ENCODE measurements at places on chromosomes 16 and 17.

DNA sequence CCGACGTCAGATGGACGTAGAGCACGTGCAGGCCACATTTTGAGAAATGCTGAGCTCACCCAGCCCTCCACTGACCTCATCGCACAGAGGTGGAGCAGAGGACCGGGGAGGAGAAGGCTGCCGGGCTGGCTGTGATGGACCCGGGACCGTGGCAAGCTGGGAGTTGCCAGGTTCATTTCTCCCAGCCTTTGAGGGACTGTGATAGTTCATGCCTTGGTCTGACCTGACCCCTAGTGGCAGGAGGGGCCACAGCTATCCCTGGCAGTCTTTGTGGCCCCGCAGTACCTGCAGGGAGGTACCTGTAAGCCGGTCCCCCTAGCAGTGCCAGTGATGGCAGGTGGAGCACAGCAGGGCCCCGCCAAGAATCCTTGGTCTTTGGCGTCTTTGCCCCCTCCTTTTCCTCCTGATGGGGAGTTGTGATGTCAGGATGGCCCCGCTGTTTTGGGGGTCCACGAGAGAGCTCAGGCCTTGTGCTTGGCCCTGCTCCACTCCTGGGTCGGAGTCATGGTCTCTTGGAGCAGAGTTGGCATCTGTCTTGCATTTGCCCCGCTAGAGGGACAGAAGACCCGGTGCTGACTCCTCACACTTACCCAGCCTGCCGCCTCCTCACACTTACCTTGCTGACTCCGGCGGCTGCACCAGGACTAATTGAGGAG is 50.4 kb downstream of the OR1D5 start:
- peak; percentile 61 for DNase-seq

GRCh38 chr17:82407255-82407654 is 10.9 kb upstream of the HEXD start:
- DNase-seq = no peak

DNA sequence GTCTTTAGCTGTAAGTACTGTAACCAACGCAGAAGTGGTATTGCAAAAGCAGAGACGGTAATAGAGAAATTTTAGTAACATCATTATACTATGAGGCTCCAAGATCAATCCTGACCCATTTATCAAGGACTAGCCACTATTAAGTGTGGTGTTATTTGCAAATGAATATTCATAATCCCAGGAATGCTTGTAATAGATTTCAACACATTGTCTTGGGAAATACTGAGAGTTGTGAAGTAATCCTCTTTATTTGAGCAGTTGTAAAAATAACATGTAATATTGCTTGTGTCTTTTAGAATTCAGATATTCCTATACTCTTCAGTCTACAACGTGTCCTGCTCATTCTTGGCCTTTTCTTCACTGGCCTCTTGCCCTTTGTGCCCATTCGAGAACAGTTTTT is 46.4 kb downstream of the GDPD1 start:
- DNase-seq = no peak

- DNase-seq = no peak
Observed at GRCh38 chr17:66949501-66949900, 15.0 kb upstream of the CACNG4 start.

DNA sequence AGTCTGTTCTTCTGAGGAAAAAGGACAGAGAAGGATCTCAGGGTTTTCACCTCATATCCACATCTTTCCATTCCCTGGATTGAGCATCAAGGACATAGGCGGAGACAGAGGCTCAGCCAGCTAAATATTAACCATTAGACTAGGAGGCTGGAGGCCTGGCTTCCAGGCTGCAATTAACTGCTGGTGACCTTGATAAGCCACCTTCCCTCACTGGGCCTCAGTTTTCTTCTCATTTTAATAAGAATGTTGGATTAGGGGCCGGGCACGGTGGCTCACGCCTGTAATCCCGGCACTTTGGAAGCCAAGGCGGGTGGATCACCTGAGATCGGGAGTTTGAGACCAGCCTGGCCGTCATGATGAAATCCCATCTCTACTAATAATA is 25.6 kb upstream of the CNOT1 start:
- no peak for DNase-seq

GRCh38 chr17:37090941-37091340 is 142.2 kb downstream of the AATF start:
- DNase-seq = no peak

DNA sequence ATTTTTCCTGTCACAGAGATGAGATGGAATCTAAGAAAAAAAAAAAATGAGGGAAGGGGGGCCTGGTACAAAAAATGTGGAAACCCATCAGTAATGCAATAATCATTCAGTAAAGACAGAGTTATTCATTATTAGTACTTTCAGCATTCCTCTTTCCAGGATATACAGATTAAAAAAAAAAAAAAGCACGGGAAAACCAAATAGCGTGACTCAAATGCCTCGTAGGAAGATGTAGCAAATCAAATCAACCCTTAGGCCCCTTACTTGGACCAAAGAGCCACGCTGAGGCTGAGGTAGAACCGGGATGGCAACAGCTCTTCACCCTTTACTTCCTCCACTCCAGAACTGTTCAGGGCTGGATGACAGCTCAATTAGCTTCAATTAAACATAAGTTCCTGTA is 52.5 kb downstream of the SMG6 start:
- no peak for DNase-seq

DNA sequence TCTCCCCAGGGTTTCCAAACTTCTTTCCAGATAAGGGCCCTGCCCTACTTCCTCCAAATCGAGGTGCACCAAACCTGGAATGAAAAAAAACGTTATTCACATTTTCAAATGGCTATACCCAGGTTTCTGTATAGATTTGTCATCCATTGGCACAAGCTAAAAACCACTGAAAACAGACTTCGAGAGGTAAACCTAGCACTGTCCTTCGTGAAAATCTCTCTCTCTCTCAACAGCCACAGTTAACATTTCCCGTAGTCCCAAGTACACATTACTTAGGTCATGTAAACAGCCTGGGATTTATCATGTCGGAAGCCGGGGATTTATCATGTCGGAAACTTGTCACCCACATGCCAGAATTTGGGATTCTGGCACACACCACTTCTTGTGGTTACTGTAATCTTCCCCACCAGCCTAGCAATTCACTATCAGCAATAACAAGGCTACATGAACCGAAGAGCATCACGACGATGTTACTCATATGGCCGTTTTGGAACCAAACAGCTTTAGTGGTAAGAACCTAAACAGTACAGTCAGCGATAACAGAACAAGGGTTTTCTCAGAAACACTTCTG is 1.2 kb downstream of the DDX5 start:
- DNase-seq = no peak

GRCh38 chr17:54844233-54844632 is 56.4 kb upstream of the TOM1L1 start:
- DNase-seq = no peak

DNA sequence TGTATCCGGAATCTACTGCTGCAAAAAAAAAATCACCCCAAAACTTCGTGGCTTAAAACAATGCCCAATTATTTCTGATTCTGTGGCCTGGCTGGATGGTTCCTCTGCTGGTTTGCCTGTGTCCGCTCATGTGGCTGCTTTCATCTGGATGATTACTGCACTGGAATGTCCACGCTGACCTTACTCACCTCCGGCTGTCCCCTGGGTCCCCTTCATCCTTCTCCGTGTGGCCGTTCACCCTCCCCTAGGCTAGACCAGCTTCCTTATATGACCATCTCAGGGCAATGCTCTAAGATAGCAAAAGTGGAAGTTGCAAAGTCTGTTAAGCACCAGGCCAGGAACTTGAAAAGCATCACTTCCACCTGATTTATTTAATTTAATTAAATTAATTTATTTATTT is 31.4 kb upstream of the SPNS2 start:
- DNase-seq = no peak

DNA sequence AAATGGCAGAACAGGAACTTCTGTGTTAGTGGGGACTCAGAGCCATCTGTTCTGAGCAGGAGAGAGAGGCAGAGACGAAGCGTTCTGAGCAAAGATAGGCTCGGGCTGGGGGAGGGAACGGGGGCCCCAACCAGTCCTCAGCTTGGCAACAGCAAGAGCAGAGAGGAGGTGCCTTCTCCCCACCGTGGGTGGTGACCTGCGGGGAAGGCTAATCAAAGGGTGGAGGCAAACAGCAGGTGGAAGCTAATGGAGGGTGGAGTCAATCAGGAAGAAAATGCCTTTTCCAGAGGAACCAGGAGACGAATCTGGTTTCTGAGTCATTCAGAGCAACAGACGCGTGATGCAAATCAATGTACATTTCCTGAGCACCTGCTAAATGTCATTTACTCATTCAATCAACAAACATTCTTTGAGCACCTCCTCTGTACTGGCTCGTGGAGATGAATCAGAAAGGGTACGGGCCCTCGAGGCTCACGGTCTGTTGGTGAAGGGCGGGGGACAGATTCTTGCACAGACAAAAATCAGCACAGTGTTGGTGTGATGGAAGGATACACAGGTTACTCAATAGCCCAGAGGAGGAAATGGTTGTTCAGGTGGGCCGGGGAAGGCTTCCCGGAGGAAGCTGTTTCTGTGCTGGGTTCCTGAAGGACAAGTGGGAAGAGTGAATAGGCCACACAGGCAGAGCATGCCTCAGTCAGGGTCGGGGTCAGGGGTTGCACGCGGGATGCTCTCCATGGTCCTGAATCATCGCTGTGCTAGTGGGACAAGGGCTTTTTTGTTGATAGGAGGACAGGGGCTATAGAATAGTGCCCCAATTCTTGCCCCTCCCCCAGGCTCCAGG is 5.7 kb upstream of the SPNS2 start:
- no peak for DNase-seq

- DNase-seq = no peak
Observed at GRCh38 chr16:15743657-15744056, 93.6 kb downstream of the NDE1 start.

DNA sequence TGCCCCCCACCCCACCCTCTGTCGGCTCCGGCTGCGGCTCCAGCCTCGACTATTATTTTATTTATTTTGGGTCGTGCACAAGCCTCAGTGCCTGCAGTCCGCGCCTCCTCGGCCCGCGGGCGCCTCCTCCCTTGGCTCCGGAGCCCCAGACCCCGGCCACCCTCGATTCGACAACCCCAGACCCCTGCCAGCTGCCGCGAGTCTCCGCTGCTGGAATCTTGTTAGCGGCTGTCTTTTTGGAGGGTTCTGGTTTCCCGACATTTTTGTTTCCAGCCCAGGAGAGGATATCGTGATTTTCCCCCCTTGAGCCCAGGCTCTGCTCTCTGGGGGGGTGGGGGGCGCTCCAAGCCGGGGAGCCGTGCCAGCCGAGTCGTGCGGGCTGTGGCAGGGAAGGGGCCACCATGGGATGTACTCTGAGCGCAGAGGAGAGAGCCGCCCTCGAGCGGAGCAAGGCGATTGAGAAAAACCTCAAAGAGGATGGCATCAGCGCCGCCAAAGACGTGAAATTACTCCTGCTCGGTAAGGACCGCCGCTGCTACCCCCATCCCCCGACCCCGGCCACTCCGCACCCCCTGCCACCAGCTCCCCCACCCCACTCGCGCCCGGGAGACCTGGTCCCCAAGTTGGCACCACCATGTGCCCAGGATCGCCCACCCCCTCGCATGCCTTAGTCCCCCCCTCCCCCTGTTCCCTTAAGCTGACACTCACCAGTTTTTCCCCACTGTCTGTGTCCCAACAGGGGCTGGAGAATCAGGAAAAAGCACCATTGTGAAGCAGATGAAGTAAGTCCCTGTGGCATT is 746 bp downstream of the GNAO1 start:
- no peak for DNase-seq

- no peak for DNase-seq
Observed at GRCh38 chr17:67058036-67058435, 13.7 kb downstream of the CACNG1 start.

DNA sequence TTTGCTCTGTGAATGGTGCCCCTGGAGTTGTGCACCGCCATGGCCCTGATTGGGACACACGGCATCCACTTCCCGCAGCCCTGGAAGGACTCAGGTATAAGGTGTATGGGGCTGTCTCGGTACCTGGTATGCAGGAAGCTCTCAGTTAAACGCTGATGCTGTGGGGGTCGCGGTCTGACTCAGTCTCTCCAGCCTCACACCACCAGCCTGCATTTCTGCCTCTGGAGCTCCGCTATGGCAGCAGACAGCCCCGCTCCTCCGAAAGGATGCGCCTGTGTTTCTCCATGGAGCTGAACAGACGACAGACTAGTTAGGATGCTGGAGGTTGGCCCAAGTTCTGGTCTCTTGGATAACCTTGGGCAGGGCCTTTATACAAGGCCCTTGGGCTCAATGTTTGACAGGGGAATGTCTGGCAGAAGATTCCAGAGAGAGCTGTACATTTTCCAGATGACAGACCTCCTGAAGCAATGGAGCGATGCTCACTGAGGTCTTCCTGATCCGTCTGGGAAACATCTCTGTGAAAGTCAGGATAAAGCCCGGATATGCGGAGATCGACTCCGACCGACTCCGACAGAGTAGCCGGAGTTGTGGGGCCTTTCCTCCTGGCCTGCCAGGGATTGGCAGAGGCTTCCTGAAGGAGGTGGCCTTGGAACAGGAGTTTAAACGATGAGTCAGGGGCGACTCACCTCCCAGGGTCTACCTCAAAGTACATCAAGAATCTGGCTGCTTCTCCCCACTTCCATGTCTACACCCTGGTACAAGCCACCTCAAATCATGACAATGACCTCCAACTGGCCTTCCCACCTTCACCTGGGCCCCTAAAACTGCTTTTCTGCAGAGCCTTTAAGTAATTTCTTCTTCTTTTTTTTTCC is 21.9 kb upstream of the BCAR1 start:
- DNase-seq = peak; percentile 25

DNA sequence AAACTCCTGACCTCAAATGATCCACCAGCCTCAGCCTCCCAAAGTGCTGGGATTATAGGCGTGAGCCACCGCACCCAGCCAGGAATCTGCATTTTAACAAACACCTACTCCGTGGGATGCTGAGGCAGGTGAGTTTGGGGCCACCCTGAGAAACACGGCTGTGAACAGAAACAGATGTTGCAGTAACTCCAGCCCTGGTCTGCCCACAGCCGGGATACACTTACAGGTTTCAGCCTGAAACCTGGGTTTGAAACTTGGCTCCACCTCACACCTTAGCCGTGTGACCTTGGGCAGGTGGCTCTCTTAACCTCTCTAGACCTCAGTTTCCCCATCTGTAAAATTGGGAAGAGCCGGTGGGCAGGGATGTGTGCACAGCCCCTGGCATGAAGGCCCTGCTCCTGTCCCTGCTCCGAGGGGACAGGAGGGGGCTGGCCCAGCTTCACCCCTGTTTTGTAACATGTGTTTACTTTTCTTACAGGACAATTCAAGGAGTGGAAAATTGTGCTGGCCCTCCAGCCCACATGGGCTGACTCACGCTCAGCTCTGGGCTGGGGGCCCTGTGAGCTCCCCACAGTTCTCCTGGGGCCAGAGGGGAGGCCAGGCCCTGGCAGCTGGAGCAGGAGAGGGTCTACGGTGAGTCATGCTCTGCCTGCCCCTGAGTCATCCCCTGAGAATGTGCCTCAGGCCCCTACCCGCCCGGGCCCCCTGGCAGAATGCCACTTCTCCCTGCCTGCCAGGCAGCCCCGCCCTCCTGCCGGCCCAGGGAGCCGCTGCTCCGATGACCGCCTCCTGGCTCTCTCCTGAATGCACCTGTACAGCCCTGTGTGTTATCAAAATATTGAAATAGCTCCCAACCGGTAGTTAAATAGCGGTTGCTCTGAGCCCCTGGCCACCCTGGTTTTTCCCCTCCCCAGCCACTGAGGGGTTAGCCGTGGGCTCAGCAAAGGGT is 7.7 kb upstream of the PPL start:
- DNase-seq = peak; percentile 86

GRCh38 chr17:78474614-78475146 is 96.2 kb downstream of the PGS1 start:
- DNase-seq = no peak
